ENCODE measurements at places on chromosomes 11 and 22.

GRCh38 chr22:36684841-36685240 is 18.7 kb downstream of the CACNG2 start:
- no peak for DNase-seq

DNA sequence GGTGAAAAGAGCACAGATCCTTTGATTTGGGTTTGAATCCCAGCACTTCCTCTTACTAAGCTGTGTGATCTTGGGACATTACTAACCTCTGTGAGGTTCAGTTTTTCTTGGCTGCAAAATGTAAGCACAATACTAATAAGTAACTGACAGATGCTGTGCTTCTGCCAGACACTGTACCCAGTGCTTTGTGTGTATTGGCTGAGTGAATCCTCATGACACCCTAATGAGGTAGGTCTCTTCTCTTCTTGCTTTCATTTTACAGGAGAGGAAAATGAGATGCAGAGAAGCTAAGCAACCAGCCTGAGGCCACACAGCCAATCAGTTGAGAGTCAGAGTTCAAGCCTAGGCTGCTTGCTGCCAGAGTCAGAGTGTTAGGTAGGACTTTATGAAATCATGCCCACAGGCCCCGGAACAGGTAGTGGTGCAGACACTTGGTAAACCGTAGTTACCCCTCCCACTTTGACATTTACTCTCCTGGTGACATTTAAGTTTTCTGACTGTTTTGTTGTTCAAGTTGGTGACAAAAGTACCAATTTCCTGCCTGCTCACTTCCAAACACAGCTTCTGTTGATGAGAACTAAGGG is 21.2 kb downstream of the PTPRJ start:
- peak; percentile 76 for DNase-seq

DNA sequence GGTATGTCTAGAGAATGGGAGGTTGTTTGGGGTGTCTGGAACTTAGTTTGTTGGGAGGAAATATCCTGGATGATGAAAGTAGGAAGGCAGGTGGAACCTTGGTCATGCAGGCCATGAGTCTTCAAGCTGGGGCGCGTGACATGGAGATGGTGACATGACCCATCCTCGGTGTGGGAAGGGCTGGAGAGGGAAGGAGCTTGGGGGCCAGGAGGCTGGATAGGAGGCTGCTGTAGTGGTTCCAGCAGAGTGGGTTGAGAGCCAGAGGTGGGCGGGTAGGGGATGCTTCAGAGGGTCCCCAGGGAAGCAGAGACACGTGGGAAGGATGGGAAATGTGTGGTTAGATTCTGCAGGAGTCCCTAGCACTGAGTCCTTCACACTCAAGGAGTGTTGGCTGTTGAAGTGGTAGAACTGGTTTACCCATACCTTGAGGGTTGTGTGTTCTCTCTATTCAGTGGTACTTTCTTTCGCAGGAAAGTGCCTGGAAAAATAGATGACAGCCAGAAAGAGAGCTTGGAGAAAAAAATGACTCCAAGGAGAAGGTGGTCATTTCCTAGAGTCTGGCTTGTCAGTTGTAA is 56.8 kb downstream of the LDLRAD3 start:
- no peak for DNase-seq

DNA sequence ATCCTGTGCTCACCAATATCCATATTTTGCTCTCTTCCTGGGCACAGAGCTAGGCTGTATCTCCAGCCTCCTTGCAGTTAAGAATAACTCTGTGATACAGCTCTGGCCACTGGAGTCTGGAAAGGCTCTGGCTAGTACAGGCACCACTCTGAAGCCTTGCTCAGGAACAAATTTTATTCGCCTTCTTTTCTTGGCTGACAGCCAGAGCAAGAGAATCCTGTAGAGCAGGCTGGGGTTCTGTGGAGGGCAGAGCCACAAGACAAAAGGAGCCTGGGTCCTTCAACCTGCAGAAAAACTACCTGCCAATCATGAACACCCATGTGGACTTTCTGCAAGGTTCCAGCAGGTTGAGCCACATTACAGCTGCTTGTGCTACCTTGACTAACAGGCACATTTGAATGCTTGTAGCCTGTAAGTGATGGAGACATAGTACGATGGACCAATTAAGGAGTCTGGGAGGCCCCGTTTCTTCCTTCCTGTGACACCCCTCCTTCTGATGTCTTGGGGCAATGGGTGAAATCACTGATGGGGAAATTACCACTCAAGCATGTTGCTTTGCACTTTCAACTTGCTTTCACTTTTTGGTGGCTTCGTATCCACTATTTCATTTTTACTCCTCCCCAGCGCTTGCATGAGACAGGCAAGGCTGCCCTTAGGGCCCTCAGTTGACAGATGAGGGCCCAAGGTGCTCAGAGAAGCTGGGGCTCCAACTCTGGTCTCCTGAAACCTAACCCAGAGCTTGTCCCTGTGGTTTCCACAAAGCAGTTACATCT is 267.2 kb upstream of the SYN3 start:
- no peak for DNase-seq

GRCh38 chr11:128931668-128932067 is 11.0 kb downstream of the TP53AIP1 start:
- DNase-seq, result no peak

DNA sequence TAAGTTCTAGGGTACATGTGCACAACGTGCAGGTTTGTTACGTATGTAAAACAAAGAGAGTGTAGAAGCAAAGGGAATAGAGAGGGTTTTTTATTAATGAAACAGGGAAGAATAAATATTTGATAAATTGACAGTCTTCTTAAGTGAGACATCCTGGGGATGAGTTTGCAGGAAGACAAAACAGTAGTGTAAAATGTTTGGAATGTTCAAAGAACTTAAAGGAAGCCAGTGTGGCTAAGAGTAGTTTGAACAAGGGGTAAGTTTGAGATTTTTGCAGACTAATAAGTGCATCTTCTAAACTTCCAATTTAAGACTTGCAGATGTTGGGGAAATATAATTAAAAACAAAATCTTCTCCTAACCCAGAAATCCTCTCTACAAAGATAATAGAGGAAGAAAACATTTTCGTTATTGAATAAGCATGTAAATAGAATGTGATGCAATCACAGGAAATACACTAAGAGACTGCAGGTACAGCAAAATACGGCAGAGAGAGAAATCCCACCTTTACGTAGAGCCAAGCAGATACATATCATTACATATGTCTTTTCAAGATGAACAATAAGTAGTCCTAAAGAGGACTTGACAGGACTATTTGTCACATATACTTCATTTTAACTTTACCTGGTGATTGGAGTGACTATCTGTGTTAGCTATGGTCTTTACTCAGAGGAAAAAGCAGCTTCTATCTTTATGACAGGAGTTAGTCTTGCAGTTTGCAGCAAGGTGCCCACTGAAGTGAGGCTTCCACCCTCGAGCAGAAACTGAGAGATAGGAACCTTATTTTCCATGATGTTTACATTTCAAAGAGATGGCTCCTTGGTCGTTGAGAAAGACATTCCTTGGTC is 402.1 kb downstream of the CNTN5 start:
- no peak for DNase-seq

DNA sequence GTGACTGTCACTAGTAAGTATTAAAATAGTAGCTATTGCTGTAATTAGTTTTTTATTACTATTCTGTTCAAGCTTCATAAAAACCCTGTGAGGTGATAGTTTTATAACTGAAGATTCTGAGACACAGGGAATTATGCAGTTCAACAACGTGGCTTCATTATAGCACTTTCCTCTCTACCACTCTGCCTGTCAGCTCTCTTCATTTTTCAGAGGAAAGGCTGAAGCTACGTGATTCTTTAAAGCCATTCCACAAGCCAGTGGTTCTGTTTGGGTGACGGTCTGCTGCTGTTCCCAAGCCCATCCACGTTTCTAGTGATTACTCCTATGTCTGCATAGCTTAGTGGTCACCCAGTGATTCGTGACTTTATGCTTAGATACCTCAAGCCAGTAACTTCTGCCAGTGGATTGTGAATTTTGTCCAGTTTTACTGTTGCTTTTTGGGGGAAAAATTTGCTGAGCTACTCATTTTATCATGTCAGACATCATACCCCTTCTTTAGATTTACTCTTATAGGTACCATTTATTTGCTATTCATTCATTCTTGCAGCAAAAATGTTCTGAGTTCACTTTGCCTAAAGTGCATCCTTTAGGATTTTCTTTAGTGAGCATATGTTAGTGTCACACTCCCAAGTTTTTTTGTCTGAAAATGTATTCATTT is 59.8 kb downstream of the UVRAG start:
- DNase-seq, result no peak

DNA sequence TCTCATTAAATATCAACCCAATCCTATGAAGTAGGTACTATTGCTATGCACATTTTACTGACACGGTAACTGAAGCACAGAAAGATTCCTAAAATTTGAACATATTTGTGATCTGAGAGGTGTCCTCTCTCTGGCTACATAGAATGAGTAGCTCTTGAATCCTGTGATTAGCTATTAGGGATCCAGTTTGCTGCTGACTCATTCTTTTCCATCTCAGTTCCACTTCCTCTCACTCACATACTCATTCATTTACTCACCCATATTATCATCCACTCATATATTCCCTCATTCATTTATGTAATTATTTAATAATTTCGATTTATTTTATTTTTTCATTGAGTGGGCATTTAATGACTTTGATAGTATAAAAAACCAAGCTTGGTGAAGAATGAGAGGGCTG is 42.7 kb downstream of the OR5B17 start:
- DNase-seq, result no peak

DNA sequence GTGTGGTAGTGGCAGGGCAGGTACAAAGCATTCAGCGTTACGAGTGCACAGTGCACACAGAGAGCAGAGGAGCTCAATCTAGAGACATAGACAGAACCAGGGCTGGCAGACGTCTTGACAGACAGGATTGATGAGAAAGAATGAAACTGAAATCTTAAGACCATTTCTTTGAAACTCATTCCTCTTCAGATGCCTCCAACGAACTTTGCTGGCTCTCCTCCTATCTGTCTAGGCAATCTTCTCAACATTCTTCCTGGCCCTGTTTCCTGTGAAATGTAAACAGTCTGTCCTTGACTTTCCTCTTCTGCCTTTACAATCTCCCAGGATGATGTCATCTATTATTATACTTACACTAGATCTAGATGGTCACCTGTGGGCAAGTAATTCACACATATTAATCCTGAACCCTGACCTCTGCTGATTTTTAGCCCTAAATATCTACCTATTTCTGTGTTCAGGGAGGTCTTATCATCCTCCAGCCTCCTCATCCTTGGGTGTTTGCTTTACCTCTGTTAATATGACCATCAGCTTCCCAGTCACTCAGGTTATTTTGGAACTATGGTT is 119.5 kb downstream of the ENTHD1 start:
- peak; percentile 29 for DNase-seq

- no peak for DNase-seq
These were observed 305.8 kb upstream of the NCAM1 start for GRCh38 chr11:112655371-112655770.

GRCh38 chr11:109039611-109040010 is 374.7 kb downstream of the DDX10 start:
- no peak for DNase-seq

- DNase-seq, result no peak
These were observed 50.9 kb downstream of the PPP2R1B start for GRCh38 chr11:111715142-111715816.

GRCh38 chr22:26321469-26321913 is 107.6 kb upstream of the ASPHD2 start:
- DNase-seq, result no peak

DNA sequence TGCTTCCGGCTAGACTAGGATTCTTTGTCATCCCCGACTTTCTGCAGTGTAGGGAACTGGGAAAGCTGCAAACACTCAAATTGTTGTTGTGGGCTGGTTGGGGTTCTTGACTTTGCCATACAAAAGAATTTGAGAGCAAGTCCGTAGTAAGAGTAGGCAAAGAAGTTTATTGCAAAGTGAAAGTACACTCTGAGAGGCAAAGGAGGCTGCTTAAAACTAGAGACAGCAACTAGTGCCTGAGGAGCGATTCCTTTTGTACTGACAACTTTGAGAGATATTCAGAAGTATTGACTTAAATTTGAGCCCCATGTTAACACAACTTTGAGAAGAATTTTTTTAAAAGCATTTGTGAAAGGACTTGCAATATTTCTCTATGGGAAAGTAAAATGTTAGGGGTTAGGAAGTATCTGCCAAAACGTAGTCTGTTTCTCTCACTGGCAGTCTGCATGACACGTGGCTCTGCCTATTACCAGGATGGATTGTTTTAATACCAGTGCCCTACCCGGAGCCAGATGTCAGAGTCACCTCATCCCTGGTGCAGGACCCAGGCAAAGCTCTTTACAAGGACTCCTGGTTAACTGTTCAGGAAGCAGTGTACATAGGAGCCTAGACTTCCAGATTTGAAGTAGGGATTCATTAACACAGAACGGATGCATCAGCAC is 85.0 kb upstream of the CLPB start:
- peak; percentile 6 for DNase-seq

DNA sequence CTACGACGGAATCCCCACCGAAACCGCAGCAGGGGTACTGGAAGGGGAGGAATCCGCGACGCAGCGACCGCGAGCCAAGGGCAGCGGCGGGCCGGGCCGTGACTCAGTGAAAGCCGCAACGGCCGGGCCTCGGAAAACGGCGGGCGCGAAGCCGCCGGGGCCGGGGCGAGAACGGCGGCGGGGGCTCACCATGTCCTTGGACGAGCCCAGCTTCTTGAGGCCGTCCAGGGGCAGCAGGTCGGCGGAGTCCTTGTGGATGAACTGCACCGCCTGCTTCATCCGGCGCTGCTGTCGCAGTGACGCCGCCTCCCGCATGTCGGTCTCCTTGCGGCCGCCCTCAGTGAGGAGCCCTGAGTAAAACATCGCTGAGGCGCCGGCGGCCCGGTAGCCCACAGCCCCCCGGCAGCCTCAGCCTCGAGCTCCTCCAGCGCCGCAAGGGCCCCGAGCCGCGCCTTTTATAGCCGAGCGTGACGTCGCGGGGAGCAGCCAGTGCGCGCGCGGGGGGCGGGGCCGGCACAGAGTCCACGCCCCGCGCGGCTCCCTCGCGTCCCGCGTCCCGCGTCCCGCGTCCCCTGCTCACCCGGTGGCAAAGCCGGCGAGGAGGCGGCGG is at the start of gene NRIP3:
Gene NRIP3, minus strand, starts transcription at position 429 of the 610 bp plus-strand sequence. Its CDS starts 66 bp downstream, at position 363.
- peak; percentile 72 for DNase-seq

DNA sequence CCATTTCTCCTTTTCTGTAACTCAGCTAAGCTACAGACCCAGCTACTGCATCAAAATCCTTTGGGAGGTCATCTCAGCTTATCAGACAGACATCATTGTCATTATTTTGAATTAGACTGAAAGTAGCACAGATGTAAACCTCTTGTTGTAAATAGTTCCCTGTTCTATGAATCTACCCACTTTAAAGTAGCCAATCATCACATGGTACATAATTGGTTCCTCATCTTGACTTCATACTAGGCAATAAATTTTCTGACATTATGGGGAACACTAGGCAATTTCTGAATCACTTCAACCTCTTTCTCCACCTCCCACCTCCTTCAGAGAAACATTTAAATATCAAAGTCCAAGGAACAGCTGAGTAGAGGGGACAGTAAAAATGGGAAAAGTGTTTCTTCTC is 47.9 kb downstream of the MPPED2 start:
- DNase-seq, result no peak

GRCh38 chr11:95092549-95093324 is 3.1 kb downstream of the ENDOD1 start:
- DNase-seq, result peak; percentile 51

- DNase-seq, result no peak
These were observed 599.9 kb downstream of the BUD13 start for GRCh38 chr11:116172851-116173250.

- peak; percentile 23 for DNase-seq
These were observed 554 bp upstream of the NRIP3 start for GRCh38 chr11:9004183-9004926.

- DNase-seq, result no peak
These were observed 2.3 kb upstream of the NOX4 start for GRCh38 chr11:89493431-89493830.
